ENCODE measurements at places on chromosomes 12 and 14.
A peak's percentile ranks its signal among the peaks of the same experiment; 100 is the strongest.

- no peak for DNase-seq
Measured at GRCh38 chr14:79764323-79764722, 447.0 kb downstream of the DIO2 start.

- DNase-seq = no peak
Measured at GRCh38 chr12:22231836-22232235, 102.7 kb downstream of the ST8SIA1 start.

DNA sequence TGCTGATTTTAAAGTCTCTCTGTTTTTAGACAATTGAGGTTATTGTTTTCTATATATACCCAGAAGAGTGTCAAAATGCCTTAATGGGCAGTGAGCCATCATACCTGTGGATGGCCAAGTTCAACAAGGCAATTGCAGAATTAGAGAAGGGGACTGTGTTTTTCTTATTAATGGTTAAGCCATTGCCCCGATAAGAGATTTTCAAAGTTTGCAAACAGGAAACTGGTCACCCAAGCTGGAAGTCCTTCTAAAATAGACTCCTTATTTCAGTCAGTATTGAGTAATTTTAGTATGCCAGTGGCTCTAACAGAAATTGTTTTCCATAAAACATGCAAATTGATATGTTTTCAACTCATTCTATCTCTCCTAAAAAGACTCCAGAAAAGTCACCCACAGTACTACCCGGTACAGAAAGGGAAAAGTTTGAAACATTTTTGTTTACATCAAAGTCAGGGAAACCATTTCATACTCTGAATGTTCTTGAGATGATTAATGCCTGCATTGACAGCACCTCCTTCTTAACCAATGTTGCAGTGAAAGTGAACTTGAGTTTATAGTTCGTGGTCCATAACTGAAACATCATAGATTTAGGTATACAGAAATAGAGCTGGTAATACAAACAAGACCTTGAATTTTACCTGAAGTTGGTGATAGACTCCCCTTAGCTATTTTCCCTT is 191.1 kb downstream of the TMX1 start:
- no peak for DNase-seq

DNA sequence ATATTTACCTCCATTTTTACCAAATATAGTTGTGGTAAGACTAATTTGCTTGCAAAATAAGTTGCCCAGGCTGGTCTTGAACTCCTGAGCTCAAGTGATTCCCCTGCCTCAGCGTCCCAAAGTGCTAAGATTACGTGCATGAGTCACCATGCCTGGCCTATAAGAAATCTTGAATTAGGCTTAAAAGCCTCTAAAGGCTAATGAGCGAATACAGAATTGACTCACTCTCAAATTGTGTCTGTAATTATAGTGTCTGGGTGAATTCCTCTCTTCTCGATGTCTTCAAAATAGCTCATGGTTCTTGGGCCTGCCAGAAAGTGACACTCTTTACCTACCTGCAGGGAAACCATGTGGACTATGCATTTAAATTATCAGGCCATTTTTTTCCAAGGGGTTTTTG is 403.5 kb downstream of the SLC16A7 start:
- no peak for DNase-seq

- no peak for DNase-seq
Measured at GRCh38 chr14:58315606-58316005, 17.3 kb downstream of the ARID4A start.

DNA sequence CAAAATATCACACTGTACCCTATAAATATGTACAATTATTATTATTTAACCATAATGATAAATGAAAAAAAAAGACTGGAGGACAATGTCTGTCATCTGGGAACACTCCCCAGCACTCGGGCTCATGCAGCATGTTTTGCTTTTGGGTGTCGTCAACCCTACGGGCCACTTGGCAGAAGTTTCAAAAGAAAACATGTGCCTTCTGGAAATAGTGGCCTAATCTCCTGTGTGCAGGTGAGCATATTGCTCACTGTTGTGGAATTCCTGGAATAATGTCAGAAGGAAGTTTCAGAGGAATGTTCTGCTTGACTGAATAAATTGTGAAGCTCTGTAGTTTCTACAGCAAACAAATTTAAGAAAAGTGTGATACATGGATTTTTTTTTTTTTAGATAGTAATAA is 298.3 kb downstream of the SSPN start:
- no peak for DNase-seq

GRCh38 chr12:49051373-49051764 is 9.2 kb downstream of the KMT2D start:
- no peak for DNase-seq

- DNase-seq = no peak
Measured at GRCh38 chr14:59438195-59438647, 27.0 kb downstream of the GPR135 start.

DNA sequence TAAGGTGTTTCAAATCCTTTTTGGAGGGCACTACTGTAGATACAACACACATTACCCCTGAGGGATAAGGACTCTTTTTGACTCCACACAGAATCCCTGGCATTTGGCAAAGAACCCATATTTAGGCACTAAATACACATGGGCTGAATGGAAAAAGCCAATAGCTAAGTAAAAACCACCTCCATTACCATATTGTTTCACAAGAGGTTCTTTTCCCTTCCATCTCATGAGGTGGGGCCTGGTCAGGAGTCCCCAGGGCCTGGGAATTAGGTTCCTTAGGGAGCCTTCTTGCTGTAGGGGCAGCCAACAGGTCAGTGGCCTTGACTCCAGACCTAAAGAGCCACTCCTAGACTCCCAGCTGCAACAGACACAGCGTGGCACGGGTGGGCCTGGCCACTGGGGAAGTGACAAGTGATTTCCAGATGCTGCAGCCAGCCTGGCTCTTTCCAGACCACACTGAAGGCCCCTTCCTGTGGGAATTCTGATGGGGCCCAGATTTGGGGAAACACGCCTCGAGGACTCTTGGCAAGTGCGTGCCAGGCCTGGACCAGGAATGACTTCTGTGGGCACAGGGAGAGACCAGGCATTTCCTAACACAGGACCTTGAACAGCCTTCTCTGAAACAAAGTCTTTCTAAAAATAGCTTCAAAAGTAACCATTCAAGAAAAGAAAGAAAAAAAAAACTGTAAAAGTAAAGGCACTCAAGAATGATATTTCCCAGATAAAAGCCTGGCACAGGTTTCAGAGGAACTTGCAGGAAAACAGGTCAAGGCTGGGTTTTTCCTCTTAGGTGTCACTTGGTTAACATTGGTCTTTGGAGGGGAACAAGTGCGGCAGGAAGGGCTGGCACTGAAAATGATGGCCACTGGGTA is 18.1 kb downstream of the SSH1 start:
- DNase-seq = no peak

GRCh38 chr12:47742253-47742825 is 16.3 kb downstream of the RAPGEF3 start:
- peak; percentile 78 for DNase-seq

DNA sequence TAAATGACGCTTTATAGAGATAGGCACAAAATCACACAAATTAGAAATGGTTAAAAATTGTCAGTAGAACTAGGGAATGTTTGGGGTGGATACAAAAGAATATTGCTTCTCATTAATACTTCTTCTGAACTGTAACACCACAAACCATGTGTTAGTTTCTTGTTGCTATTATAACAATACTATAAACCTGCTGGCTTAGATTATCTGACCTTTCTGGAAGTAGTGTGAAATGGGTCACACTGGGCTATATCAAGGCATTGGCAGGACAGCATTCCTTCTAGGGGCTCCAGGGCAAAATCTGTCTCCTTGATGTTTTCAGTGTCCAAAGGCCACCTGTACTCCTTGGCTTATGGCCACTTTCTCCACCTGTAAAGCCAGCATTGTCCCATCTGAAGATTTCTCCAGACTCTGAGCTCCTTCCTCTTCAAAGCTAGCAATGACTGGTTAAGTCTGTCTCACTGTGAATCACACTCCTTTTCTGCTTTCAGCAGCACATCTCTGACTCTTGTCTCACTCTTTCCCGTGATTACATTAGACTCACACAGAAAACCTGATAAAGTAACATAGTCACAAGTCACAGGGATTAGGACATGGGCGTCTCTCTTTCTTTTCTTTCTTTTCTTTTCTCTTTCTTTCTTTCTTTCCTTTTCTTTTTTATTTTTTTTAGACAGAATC is 86.3 kb downstream of the SLC15A4 start:
- DNase-seq = no peak

DNA sequence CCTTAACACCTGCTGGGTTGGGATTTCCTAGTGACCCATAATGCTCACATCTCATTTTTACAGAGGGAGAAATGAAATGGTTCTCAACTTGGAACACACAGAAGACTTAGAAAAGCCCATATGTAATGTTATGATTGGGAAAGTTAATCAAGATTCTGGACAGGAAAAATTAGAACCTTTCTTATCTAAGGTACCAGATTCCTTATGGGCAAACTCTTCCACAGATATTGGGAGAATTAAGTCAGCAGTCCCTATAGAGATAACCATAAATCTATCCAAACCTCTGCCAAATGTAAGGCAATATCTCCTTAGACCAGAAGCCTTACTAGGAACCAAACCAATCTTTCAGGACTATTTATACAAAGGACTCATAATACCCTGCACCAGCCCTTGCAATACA is 13.9 kb upstream of the PSMC1 start:
- no peak for DNase-seq

DNA sequence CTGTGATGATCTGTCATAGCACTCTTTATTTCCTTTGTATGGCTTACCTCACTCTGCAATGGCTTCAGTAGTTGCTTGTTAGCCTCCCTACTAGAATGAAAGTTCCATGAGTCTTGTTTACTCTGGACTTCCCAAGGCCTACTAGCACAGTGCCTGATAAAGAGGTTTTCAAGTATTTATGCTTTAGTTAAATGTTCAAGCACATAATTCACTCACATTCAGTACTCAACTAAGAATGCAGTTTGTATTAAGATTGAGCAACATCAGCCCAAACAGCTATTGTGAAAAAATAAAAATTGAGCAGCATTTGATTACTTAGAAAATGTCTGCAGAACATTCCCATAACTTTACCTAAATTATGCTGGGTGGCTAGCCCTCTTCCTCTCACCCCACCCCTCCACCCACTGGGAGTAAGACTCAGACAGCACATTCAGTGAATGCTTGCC is 158.9 kb upstream of the AMIGO2 start:
- no peak for DNase-seq

GRCh38 chr14:70186900-70187451 is 1.8 kb downstream of the SLC8A3 start:
- no peak for DNase-seq

DNA sequence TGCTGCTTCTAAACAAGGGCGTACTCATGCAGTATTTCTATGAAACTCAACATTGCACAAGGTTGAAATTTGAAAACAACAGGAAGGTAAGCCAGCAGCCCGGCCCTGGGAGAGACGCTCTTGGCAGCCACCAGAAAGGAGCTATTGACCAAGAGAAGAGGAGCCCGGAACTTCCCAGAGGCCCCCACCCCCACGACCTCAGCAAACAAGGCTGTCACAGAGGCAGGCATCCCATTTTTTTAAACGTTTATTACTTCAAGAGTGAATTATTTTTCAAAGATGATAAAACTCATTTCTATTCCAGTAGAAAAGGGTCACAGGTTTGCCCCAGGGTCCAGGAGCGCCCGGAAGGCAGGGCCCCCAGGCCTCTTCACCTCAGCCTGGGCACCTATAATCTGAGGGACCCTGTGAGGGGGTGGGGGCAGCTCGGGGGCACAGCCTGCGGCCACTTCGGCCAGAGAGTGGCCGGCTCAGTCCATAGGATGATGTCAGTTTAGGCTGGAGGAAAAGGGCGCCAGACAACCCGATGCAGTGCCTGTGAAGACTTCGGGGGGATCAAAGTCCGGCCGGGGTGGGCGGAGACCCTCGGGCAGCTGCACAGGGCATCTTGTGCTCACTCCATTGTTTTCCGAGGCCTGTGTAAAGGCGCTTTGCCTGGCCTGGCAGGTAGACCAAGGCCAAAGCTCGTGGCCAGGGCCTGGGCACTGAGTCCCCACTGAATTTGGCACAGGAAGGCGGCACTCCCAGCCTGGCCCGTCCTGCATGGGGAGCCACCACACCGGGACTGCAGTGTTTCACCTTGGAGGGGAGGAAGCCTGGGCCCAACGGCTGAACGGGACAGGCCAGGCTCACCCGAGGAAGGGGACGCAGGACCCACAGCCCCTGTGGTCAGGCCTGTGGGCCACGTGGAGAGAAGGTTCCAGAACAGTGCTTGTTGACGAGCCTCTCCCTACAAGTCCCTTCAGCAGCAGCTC is 86.0 kb downstream of the SCARB1 start:
- no peak for DNase-seq

GRCh38 chr12:96882862-96883261 is 24.2 kb upstream of the NEDD1 start:
- no peak for DNase-seq

- DNase-seq = no peak
Measured at GRCh38 chr12:67562513-67563287, 85.8 kb upstream of the DYRK2 start.

DNA sequence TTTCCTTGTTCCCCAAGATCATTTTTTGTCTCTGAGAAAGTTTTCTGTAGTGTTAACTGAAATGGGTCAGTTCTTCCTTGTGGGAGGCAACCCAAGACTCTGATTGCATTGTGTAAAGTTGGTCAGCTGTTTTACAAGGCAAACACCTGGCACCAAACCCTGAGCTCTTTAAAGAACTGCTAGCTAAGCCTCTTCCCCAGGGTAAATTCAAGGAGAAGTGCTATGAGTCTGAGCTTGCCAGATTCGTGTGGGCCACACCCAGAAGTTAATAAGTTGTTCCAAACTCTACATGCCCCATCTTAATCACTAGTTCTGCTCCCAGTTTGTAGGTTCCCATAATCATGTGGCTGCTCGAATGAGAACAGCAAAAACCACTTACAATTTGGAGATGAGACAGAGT is 214.5 kb downstream of the BTG1 start:
- DNase-seq = no peak

GRCh38 chr12:130031571-130032189 is 127.9 kb upstream of the TMEM132D start:
- peak; percentile 60 for DNase-seq

GRCh38 chr12:110688446-110689280 is at the start of gene HVCN1:
Gene HVCN1 (minus strand): TSS chr12:110689115. CDS start chr12:110683245, 5,870 bp downstream.
- peak; percentile 59 for DNase-seq

DNA sequence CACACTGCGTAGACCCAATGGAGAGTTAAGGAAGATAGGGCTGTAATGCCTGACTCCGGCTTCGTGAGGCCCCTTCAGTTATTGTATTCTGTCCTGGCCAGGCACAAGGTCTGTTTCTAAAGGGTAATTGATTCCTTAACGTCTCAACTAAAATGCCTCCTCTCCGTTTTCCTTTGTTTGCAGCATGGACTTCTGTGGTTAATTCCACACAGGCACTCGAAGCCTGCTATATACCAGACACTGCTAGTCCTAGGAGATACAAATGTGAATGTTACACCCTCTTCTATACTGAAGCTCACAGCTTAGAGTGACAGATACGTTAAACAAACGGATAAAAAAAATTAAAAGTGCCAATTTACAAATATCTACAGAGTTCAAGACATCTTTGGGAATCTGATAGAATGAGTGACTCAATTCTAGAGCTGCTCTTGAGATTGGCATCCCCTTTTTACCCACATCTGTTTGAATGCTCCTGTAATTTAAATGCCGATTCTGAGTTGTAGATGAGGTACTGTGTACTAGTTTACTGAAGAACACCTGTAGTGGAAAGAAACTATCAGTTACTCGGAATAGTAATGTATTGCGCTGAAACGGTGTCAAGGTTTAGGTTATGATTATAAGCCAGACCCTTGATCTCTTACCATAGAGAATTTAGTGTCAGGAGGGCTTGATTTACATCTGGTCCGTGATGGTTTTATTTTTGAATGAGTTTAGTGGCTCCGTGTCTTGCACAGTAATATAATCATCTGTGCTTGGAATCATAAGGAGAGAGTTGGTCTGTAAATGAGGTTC is 784 bp downstream of the PSMA6 start:
- DNase-seq = no peak

GRCh38 chr14:50395448-50395847 is 1.2 kb downstream of the CDKL1 start:
- no peak for DNase-seq
